ENCODE measurements at places on chromosomes 2 and 18.

DNA sequence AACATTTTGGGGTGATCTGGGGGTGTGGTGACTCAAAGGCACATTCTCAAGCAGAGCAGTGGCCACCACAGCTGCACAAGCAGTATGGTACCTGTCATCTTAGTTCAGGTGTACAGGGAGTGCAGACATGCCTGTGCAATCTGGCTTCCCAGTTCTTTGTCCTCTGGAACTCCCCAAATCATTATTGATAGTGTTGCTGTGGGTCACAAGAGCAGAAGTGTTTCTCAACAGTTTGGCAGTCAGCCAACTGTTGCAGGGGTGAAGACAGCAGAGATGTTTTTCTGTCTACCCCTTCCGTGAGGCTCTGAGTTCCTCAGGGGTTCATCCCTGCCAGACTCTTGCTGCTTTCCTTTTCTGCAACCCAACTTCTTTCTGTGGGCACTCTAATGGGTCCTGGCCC lies 206.5 kb upstream of the ZSWIM2 start:
- no peaks in the 10 kb centered on the region for H3K4me1 ChIP-seq
- H3K4me3 ChIP-seq: no peak overlapping the region
- DNase-seq: no peak
- no peak overlapping the region for H3K27ac ChIP-seq
- no peaks in the 10 kb centered on the region for H3K27me3 ChIP-seq

DNA sequence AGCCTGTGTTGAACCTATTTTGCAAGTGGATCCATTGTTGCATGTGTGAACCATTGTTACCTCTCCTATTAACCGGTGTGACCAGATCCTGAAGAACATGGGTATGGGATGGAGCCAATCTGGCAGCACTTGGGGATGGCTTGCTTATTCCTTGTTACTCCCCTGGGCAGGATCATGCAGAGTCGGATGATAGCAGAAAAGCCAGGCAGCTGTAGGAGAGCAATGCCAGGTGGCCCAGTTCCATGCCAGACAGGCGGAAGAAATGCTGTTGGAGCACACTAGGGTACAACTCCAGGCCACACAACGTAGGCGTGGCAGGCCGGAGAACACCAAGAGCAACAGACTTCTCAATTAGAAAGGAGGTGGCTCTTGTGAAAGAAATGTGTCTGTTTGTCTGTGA lies 16.3 kb upstream of the MYO1B start:
- H3K4me3 ChIP-seq: no peak overlapping the region
- H3K4me1 ChIP-seq: peaks cover 38% of the 10 kb centered on the region
- DNase-seq: no peak
- H3K36me3 ChIP-seq: no peaks in the 10 kb centered on the region

GRCh38 chr2:69733342-69734034 lies 8.4 kb upstream of the ANXA4 start:
- H3K27me3 ChIP-seq: no peaks in the 10 kb centered on the region
- no peaks in the 10 kb centered on the region for H3K4me1 ChIP-seq
- DNase-seq: no peak
- H3K4me3 ChIP-seq: no peak overlapping the region

DNA sequence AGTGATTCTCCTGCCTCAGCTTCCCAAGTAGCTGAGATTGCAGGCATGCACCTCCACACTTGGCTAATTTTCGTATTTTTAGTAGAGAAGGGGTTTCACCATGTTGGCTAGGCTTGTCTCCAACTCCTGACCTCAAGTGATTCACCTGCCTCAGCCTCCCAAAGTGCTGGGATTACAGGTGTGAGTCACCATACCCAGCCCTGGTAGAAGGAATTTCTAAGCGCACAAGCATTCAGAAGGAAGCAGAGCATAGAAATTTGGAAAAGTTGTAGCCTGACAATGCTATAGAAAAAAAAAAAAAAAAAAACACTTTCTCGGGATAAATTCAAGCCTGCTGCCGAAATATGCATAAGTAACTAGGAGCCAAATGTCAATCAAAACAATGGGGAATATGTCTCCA lies 249.4 kb downstream of the GRB14 start:
- H3K36me3 ChIP-seq: no peaks in the 10 kb centered on the region
- no peaks in the 10 kb centered on the region for H3K4me1 ChIP-seq
- DNase-seq: no peak
